Posterior vena cava (tissue), 2 donors: ENCODE measurements at places on chromosomes 3 and 15. TPM values are rescaled to one million over a fixed set of nuclear protein-coding genes. Genes with fewer than 3 reads are reported as not detected.

The ONECUT1 gene
- not detected for total RNA-seq

The THAP10 gene
- 1.7 TPM for total RNA-seq

The TRPM1 gene
- total RNA-seq: not detected

The CCDC191 gene
- 2.7 TPM for total RNA-seq

The TNFSF10 gene
- total RNA-seq: 17.3 TPM
